CD4-positive, alpha-beta T cell treated with Interleukin-17A for 4 hours (primary cell): ENCODE measurements at places on chromosomes 16 and 17.

DNA sequence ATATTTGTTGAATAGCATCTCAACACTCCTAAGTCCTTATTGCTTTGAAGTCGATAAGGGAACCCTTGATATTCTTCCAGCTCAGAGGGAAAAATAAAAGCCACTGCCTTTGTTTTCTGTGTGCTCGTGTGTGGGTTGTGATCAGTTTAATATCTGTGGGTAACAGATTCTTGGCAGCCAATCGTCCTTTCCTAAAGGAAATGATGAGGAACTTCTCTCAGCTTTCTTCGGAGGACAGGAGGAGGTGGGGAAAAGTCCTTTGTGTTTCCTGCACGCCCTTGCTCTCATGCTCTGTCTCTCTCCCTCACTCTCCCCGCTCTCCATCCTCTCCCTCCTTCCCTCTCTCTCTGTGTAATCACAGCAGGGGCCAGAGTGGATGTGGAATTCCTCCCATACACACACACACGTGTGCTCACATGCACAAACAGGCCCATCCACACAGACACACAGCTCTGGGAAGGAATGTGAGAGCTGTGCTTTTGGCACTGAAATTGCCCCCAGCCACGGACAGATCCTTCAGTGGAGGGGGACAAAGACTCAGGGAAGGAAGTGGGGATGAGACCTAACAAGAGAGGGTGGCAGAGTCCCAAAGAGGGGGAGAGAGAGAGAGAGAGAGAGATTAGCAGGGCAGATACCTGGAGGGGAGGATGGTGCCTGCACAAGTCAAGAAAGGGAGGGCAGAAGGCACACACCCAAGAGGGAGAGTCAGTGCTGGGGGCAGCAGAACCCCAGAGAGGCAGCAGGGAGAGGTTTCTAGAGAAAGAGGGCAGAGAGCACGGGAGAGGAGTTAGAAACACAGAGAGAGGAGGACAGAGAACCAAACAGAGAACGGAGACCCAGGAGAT lies 83.5 kb upstream of the PLCG2 start:
- DNase-seq, result no peak

DNA sequence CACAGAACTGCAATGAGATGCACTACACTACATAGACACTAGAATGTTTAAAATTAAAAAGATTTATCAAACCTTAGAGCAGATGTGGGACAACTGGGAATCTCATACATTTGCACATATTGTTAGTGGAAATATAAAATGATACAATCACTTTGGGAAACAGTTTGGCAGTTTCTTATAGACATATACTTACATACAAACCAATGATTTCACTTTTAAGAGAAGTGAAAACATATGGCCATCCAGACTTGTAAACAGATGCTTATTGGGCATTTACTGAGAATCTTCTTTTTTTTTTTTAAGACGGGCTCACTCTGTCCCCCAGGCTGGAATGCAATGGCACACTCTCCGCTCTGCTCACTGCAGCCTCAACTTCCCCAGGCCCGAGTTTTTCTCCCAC lies 50.1 kb downstream of the AXIN2 start:
- DNase-seq, result no peak

DNA sequence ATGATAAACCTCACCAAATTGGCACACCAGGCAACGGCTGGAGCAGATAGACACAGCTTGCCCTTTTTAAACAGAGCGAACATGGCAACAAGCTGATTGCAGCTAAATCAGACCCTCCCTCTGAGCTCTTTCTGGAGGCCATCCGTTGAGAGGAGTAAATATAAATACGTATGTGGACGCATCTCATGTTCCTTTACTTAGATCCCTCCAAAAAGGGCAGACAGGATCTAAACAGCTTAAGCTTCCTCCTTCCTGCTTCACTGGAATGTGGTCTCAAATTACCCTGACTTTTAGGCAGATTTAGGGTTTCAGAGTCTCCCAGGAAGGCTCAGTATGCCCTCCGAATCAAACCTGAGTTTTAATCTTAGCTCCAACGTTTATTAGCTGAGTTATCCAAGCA lies 204.7 kb upstream of the GOT2 start:
- no peak for DNase-seq

- DNase-seq, result peak; percentile 31
Observed at GRCh38 chr16:11051879-11052808, 107.8 kb downstream of the CLEC16A start.

- no peak for DNase-seq
Observed at GRCh38 chr17:63544467-63545301, 5.6 kb upstream of the DCAF7 start.

DNA sequence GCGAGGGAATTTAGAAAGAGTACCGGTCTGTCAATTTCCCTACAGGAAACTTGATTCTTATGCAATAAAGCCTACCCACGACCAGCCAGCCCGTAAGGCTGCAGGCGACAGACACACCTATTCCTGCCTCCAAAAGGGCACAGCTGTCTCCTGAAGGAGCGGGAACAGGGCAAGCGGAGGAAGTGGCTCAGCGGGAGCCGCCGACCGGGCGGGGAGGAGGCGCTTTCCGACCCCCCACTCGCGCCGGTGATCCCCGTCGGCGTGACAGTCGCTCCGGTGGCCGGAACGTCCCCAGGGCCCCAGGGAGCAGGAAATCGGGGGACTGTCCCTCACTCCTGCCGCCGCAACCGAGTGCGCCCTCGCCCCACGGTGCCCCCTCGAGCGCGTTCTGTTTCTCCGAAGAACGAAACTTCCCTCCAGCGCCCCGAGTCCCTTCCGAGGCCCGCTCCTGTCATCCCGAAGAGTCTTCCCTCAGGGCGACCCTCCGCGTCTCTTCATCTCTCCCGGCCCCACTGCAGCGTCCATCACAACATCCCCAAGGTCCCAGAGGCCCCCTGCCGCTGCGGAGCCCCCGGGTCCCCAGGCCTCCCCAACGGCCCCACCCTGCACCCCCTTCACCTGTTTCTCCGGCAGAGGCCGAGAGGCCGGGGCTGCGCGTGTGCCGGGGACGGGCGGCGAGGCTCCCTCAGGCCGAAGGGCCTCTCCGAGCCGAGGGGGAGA lies 421 bp downstream of the STAT3 start:
- DNase-seq, result peak; percentile 35

DNA sequence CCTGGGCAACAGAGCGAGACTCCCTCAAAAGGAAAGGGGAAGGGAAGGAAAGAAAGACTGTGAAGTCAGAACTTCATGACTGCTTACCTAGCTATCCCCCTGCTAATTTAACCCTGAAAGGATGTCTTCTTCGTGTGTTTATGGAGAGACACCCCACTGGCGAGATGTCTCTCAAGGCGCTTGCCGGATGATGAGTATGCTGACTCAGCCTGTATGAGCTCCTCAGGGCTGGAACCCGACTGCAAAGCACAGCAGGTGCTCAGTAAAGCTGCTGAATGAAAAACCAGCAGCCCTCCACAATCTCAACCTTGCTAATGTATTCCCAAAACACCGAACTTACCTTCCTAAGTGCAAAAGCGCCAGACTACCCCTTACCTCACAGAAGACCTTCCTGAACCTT lies 2.3 kb downstream of the ANKFY1 start:
- no peak for DNase-seq

- no peak for DNase-seq
Observed at GRCh38 chr16:57594531-57595031, 33.8 kb upstream of the ADGRG1 start.

DNA sequence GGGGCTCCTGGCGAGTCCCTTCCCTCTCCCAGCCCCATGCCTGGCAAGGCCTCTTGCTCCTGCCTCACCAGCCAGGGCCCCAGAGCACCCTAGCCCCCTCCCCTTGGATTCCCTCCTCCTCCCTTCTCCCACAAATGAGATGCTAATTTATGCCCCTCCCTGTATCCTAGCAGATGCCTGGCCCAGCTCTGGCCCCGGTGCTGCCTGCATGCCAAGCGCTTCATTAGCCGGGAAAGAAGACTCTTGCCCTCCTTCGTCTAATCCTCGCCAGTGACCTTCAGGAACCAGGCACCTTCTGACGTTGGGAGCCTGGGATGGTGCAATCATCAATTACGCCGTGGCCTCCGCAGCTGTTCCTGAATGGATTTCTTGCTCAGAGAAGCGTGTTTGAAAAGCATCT lies 127.8 kb downstream of the SDK2 start:
- DNase-seq, result no peak

- no peak for DNase-seq
Observed at GRCh38 chr17:48062273-48062672, 14.1 kb downstream of the NFE2L1 start.

GRCh38 chr16:19138601-19139000 lies 24.8 kb downstream of the ITPRIPL2 start:
- DNase-seq, result no peak

DNA sequence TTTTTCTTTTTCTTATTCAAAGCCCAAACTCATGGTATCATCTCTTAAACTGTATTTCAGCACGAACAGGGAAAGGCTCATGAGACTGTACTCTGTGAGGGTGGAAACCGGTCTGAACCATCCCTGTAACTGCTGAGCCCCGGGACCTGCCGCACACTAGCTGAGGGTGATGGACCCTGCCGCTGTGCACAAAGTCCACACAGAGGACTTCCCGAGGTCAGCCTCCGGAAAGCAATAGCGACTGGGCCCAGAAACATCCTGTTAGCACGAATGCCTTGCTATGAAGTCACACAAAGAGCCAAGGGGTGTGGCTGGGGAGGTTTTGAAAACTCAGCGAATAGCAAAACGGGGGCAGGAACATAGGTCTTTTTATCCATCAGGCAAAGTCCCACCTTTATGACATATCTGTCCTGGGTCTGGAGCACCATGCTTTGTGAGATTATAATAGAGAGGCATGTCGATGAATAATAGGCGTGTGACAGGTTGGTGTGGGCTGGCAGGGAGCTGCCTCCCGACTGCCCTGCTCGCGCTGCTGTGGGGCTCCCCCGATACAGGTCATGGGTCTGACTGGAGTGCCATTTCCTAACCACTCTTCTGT lies 33.4 kb downstream of the CDK5R1 start:
- peak; percentile 75 for DNase-seq

DNA sequence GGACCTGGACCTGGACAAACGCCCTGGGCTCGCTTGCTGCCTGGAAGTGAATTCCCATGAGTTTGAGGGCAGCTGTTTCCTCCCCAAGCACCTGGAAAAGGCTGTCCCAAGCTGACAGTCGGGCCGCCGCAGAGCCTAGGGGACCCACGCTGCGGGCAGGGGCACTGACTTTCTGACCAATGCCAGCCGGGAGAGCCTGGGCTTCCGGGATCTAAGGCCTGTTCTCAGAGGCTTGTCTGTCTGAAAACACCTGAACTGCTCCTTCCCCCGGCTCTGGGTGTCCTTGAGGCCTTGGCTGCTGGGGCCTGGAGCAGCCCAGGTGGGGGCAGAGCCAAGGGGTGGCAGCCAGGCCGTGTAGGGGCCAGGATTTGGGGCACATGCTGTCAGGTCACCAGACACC lies 72.6 kb downstream of the LMF1 start:
- no peak for DNase-seq

DNA sequence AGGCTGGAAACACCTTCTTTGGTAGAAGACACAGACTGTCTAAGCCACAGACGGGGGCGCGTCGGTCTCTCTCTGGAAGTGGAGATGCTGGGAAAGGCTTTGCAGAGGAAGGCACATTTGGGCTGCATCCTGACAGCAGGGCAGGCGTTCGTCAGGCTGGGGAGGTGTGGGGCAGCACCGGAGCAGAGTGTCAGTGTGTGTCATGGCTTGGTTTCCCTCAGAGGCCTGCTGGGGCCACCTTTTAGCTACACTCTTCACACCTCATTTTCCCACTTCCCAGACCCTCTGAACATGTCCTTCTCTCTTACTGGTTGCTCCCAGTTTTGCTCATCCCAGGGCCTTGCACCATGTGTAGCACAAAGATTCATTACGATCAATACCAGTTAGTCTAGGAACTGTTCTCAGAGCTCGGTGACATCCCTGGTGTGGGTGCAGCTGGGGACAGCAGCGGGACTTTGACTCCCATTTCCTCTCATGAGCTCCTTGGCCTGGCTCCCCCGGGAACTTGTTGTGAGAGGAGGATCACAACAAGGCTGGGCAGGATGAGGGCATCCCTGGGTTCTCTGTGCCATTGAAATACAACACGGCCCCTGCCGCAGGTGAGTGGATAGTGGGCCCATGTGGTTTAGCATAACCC lies 33.1 kb downstream of the SMARCE1 start:
- DNase-seq, result no peak

GRCh38 chr17:75856062-75856756 lies 1.1 kb upstream of the WBP2 start:
- peak; percentile 54 for DNase-seq

- no peak for DNase-seq
Observed at GRCh38 chr16:25413975-25414374, 156.3 kb upstream of the ZKSCAN2 start.

DNA sequence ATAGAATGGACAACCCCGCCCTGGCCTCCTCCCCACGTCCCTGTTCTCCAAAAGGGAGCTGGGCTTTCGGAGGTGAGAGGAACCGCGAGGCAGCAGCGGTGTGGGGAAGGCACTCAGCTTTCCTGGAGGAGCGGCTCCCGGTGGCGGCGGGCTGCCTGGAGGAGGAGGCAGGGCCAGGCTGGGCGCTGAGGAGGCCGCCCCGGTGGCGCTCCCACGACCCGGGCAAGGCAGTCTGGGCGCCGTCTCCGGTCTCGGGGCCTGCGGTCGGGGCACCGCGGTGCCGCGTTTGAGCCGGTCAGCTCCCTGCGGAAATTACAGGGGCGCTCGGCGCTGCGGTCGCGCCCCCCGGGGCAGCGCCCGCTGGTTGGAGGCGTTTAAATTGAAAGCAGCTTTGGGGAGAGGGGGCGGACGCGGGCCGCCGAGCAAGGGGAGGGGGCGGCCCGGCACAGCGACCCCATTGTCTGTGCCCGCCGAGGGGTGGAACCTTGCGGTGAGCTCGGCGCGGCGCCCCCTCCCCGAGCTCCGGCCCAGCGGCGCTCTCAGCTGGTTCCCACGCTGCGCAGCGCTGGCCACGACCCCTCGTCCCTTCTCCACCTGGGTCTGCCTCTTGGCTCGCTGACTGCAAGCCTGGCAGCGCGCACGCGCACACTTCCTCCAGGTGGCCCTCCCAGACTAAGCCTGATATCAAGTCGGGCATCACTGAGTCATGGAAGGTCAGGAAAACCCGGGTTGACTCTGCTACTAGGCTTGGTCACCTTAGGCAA lies 58.7 kb upstream of the DLX4 start:
- DNase-seq, result peak; percentile 27

GRCh38 chr16:84427553-84427952 lies 59.2 kb downstream of the ATP2C2 start:
- no peak for DNase-seq

DNA sequence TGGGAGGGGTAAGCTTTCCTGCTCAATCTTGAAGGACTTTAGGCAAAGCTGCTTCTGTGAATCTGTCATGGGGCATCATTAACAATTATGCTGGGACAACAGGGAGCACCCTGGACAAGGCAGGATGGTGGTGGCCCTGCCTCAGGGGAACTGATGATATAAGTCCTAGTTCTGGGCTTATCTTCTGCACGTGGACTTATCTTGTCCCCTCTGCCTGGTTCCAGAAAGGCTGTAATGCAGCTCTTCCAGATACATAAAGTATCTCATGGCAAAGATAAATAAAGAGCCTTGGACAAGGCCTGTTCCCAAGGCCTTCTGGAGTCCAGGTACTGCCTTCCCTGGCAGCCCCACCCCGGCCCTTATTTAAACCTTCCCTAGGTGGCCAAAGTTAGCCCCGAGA lies 6.0 kb upstream of the ZNF385C start:
- DNase-seq, result no peak

DNA sequence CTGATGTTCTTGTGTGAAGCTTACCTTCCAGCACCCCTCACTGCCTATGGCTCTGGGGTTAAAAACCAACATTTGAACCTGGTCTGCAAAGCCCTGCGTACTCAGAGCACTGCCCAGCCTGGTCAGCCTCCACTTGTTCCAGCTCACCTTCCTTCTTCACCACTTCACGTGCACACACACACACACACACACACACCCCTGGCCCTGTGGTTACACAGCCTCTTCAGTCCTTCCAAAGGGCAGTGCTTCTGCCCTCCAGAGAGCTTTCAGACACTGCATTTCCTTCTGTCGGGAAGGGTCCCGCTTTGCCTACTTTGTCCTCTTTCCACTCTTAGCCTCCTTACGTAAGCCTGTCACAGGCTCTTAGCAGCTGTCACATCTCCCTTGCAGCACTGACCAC lies 9.6 kb upstream of the TMEM220 start:
- no peak for DNase-seq
